ENCODE measurements at places on chromosomes 2 and 18.
A peak's percentile ranks its signal among the peaks of the same experiment; 100 is the strongest.

- no peak for DNase-seq
Observed at GRCh38 chr2:593356-594026, 83.7 kb downstream of the TMEM18 start.

DNA sequence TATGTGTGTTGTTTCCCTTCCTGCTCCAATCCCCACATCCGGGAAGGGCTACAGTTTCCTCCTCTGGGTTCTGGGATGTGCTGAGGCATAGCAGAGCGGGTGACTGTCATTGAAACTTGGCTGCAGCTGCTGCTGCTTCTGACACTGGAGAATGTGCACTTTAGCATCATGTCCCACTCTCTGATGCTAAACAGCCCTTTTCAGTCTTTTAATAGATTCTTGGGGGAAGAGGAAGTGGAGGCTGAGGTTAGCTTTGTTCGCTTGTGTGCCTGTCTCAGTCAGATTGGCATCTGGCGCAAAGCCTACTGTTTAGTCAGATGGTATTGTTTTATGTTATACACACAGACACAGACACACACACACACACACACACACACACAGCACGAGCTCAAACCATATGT lies 136.5 kb upstream of the RND3 start:
- no peak for DNase-seq

DNA sequence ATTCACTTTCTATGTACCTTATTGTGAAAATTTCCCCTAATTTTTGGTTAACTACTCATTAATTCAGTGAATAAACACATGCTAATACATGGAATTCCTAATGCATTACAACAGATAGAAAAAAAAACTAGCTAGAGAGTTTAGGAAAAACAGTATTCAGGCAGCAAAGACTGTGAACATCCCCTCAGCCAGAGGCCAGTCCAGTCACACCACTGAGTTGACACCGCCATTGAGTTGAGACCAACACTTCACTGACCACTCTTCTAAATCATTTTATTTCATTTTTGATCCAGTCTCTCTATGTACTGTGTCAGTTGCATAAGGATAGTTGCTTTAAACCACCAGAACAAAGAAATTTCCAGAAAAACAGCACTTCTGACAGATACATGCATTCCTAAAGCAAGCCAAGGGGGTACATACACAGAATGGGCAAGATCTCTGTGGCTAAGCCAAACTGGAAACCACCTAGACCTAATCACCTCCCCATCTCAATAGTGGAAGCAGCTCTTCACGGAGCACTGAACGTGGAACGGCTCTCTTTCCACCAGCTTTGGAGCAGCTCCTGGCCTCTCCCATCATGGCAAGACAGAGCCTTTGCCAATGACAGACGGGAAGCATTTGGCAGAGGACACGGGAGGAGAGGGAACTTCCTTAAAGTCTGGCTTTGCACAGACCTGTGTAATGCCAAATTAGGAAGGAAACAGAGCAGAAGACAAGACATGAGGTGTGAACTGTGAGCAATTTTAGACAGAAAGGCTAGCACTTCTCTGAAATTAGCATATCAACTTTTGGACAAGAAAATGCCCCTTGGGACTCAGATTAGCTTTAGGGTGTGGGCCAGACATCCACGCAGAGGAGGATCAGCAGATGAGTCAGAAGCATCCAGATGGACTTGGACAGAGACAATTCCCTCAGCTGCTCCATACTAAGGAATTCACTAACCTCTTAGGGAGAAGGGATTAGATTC lies 36.4 kb downstream of the CACNB4 start:
- DNase-seq: no peak

DNA sequence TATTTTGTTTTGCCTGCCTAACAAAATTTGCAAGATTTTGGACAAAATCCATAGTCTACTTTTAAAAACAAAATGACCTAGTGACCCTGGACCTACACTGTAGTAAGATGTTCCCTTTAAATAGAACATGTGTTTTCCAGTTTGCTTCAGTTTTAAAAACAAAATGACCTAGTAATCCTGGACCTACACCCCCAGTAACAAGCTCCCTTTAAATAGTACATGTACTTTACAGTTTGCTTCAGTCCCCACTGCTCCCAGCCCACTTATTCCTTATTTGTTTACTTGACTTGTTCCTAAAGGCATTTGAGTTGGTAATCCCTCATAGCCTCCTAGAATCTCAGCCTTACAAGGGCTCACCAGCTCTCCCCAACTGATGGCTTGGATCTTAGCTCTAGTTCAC lies 34.5 kb upstream of the HTR2B start:
- no peak for DNase-seq

- DNase-seq: no peak
Observed at GRCh38 chr18:55751476-55751875, 163.5 kb upstream of the TCF4 start.

DNA sequence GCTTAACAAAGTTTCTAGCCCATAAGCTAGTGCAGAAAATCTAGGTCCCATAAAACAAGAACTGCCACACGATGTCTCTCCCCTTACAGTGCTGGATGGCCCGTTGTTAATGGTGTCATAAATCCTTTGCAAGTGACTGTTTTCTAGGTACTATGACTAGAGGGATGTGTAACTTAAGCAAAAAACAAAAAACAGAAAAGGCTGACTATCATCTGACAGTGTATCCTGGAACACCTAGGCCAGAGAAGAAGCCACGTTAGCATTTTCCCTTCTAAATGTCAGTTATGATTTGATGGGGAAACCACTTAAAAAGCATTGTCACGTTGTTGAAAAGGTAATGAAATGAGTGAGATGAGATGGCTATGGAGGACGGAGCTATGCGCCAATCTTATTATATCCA lies 2.4 kb downstream of the CASP8 start:
- DNase-seq: peak; percentile 33

DNA sequence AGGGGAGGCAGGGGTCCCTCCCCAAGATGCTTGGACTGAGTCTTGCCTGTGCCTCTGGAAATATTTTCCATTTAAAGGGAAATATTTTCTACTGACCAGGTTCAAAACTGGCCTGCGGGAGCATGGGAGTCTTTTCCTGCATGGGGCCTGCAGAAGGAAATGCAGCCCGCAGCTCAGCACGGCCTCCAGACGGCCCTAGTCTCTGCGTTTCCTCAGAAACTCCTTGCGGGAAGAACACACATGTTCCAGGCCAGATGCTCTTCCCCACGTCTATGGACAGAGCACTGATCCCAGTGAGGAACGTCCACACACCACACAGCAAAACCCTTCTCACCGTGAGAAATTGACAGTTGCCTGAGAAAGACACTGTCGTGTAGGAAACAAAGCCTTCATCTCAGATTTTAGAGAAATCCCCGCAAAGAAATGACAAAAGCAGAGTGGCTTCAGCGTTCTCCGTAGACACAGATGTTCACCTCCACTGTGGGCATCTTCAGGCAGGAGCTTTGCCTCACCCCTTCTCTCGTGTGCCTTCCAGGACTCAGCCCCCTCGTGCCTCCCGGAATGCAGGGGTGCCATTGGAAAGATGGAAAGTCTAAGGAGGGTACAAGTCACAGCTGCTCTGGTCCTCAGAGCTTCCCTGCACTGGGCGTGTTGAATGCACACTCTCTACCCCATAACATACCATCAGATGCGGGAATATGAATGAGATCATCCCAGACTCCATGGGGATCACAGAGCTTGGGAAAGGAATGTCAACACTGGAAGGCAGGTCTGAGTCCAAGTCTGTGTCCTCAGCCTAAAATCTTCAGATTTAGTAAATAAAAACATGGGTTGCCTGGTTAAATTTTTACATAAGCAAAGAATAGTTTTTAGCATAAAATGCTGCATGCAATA lies 438.7 kb upstream of the SALL3 start:
- no peak for DNase-seq

- no peak for DNase-seq
Observed at GRCh38 chr2:7281231-7282201, 364.3 kb downstream of the RNF144A start.

DNA sequence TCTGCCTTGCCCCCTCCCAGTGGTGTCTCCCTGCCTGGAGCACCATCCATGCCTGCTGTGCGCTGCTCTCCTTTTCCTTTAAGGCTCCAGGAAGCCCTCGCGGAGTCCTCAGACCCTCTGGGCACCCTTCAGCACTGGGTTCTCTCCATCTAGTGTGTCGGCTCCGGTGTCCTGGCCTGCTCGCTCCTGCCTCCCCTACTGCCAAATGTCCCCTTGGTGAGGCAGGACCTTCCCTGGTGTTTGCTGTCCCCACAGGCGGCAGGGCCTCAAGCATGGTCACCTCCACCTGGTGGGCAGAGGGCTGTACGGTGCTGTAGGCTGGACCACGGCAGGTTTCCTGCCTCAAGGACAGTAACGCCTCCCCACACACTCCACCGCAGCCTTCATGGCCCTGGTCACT lies 90.2 kb downstream of the DGKD start:
- DNase-seq: no peak

All from CD4-positive, alpha-beta T cell treated with Interleukin-12 subunit alpha and Interleukin-12 subunit beta, for 1 hour (primary cell).